ENCODE measurements at places on chromosomes 5 and 9. TPM values are rescaled to one million over a fixed set of nuclear protein-coding genes. Genes with fewer than 3 reads are reported as not detected.

GRCh38 chr9:107437716-107438115 is 51.9 kb downstream of the KLF4 start:
- no peak overlapping the region for H3K27ac ChIP-seq
- no peaks in the 10 kb centered on the region for H3K27me3 ChIP-seq
- no peak for DNase-seq
- no peaks in the 10 kb centered on the region for H3K4me1 ChIP-seq
- no peak overlapping the region for H3K4me3 ChIP-seq
- H3K36me3 ChIP-seq, result no peaks in the 10 kb centered on the region

- no peaks in the 10 kb centered on the region for H3K4me1 ChIP-seq
- H3K27ac ChIP-seq, result no peak overlapping the region
- no peak for DNase-seq
- H3K27me3 ChIP-seq, result no peaks in the 10 kb centered on the region
These were observed 139.5 kb upstream of the PRDM9 start for GRCh38 chr5:23367874-23368273.

- DNase-seq, result no peak
- no peaks in the 10 kb centered on the region for H3K27me3 ChIP-seq
- no peaks in the 10 kb centered on the region for H3K4me1 ChIP-seq
- no peak overlapping the region for H3K4me3 ChIP-seq
- no peaks in the 10 kb centered on the region for H3K36me3 ChIP-seq
These were observed 43.0 kb downstream of the MTREX start for GRCh38 chr5:55350754-55351153.

DNA sequence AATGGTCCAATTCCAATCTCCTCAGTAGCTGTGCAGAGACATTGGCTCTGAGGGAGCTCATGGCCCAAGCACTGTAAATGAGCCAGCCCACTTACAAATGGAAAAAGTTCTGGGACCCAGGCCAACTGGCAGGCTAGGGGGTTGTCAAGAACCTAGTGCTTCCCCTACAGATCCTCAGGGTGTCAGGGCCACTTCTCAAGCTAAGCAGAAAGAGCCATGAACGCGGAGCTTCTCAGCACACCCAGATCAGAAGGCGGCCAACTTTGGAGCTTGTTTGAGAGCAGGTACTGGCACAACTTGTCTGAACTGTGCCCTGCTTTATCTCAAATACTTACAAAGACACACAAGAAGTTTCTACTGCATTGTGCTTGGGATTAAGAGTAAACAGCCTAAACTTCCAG is 17.5 kb downstream of the TLE1 start:
- H3K4me3 ChIP-seq, result no peak overlapping the region
- H3K27me3 ChIP-seq, result no peaks in the 10 kb centered on the region
- no peak for DNase-seq
- H3K4me1 ChIP-seq, result peaks cover 45% of the 10 kb centered on the region

GRCh38 chr9:27590651-27591050 is 17.4 kb upstream of the C9orf72 start:
- no peak for DNase-seq
- no peaks in the 10 kb centered on the region for H3K4me1 ChIP-seq
- H3K4me3 ChIP-seq, result no peak overlapping the region
- no peak overlapping the region for H3K27ac ChIP-seq

DNA sequence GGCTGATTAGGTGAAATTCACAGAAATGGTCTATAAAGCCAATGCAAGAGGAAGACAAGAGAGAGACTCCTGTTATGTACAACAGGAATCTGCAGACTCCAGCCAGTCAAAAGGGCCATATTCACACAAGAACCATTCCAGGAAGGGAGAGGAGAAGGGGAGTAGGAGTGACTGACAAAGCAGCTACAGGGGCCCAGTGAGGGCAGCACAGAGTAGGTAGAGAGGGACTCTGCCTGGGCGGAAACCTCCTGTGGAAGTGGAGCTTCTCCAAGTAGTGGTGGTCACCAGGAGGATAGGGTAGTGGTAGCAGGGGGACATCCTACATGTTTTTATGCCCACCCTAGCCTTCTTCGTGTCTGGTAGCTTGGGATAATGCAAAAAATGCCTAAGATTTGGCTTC is 667.3 kb downstream of the ACTL7B start:
- no peak for DNase-seq
- H3K36me3 ChIP-seq, result no peaks in the 10 kb centered on the region
- H3K27ac ChIP-seq, result no peak overlapping the region
- peaks cover 20% of the 10 kb centered on the region for H3K4me1 ChIP-seq
- H3K4me3 ChIP-seq, result no peak overlapping the region
- H3K27me3 ChIP-seq, result no peaks in the 10 kb centered on the region

- H3K36me3 ChIP-seq, result no peaks in the 10 kb centered on the region
- DNase-seq, result peak; percentile 75
- H3K4me3 ChIP-seq, result no peak overlapping the region
- H3K27ac ChIP-seq, result no peak overlapping the region
These were observed 247.1 kb downstream of the SYK start for GRCh38 chr9:91048749-91049148.

GRCh38 chr5:154782812-154783592 is 27.8 kb downstream of the LARP1 start:
- H3K27ac ChIP-seq, result peak overlapping the region; percentile 30
- DNase-seq, result no peak
- H3K27me3 ChIP-seq, result no peaks in the 10 kb centered on the region
- H3K4me1 ChIP-seq, result peaks cover 97% of the 10 kb centered on the region
- no peaks in the 10 kb centered on the region for H3K36me3 ChIP-seq

DNA sequence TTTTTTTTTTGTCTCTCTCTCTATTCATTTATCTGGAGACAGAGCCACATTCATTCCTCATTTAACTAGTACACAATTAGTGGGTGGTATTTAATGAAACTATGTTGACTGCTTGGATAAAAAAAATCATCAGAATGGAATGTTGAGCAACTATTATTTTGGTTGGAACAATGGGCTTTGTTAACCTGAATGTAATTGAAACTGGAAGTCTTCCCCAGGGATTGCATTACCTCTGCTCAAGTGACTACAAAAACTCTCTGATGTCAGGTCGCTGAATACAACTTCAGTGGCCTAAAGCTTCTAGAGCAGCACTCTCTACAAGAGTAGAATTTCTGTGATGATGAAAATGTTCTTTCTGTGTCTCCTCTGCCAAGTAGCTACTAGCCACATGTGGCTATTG is 295.8 kb downstream of the DEPDC1B start:
- DNase-seq, result no peak
- no peaks in the 10 kb centered on the region for H3K4me1 ChIP-seq
- H3K4me3 ChIP-seq, result no peak overlapping the region
- H3K36me3 ChIP-seq, result no peaks in the 10 kb centered on the region
- no peak overlapping the region for H3K27ac ChIP-seq
- no peaks in the 10 kb centered on the region for H3K27me3 ChIP-seq

DNA sequence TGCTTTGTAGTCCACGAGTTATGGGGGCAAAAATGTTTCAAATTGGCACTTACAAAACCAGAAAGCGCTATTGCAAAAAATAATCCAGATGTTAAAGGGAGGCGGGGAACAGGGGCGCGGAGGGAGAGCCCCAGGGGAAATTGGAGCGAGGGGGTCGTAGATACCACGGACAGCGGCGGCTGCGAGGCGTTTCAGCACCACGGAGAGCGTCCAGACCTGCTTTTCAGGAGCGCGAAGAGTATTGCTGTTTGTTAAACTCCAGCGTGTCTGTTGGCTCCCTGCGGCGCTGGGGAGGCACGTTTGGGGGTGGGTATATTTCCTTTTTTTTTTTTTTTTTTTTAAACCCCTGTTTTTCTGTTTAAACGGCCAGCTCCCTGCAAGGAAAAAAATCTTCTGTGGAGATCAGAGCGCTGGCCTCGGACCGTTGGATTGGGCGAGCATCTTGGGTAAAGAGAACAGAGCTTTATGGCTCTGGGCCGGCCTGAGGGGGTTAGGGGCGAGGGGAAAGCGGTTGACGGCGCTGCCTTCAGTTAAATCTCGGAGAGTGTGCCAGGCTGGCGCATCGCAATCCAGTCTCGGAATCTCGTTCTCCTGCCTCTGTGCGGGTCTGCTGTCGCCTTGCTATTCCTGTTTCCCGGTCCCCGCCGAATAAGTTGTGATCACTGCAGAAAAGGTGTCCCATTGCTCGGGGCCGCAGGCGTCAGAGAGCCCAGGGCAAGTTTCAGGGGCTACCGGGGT is at the start of gene GLRA1:
GLRA1 (minus strand) TSS at position 288 of the 738 bp plus-strand sequence. CDS start 302 bp downstream, outside the sequence.
- H3K4me3 ChIP-seq, result no peak within 1 kb of the TSS
- H3K27ac ChIP-seq, result no peak within 1 kb of the TSS
- no peak for DNase-seq
- H3K4me1 ChIP-seq, result no peaks in the 10 kb centered on the region
- no peaks in the 10 kb centered on the region for H3K36me3 ChIP-seq
- H3K27me3 ChIP-seq, result no peaks in the 10 kb centered on the region

- DNase-seq, result peak; percentile 58
- H3K4me3 ChIP-seq, result no peak overlapping the region
- no peak overlapping the region for H3K27ac ChIP-seq
These were observed 67.8 kb upstream of the TBC1D2 start for GRCh38 chr9:98323051-98323830.

- no peak overlapping the region for H3K27ac ChIP-seq
- H3K4me3 ChIP-seq, result no peak overlapping the region
- no peaks in the 10 kb centered on the region for H3K4me1 ChIP-seq
- H3K27me3 ChIP-seq, result no peaks in the 10 kb centered on the region
These were observed 31.4 kb upstream of the ANKRD55 start for GRCh38 chr5:56264417-56265025.

- no peak for DNase-seq
- H3K27me3 ChIP-seq, result no peaks in the 10 kb centered on the region
- peaks cover 7% of the 10 kb centered on the region for H3K4me1 ChIP-seq
- H3K4me3 ChIP-seq, result no peak overlapping the region
- H3K36me3 ChIP-seq, result no peaks in the 10 kb centered on the region
These were observed 7.5 kb upstream of the UBE2R2 start for GRCh38 chr9:33809506-33809905.

- H3K27me3 ChIP-seq, result no peaks in the 10 kb centered on the region
- H3K36me3 ChIP-seq, result peaks cover 22% of the 10 kb centered on the region
- no peaks in the 10 kb centered on the region for H3K4me1 ChIP-seq
- H3K4me3 ChIP-seq, result no peak overlapping the region
These were observed 73.6 kb upstream of the RETREG1 start for GRCh38 chr5:16690243-16690852.

DNA sequence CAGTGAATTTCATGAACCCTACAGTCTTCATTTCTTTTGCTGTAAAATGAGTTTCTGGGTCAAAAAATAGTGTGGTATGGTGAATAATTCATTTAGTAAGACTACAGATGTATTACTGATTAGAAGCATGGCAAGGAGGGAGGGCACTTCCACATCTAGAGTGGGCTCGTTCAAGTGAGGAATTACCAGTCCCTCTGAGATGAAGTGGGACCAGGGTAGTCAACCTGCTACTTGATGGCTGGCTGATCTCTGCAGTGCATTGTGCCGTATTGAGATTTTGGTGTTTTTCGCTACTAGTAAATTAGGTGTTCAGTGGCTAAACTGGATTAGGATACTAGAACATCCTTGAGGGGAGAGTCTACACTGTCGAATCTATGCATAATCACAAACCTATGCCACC is 10.8 kb downstream of the CDC37L1 start:
- no peak overlapping the region for H3K4me3 ChIP-seq
- H3K4me1 ChIP-seq, result peaks cover 11% of the 10 kb centered on the region
- DNase-seq, result no peak

DNA sequence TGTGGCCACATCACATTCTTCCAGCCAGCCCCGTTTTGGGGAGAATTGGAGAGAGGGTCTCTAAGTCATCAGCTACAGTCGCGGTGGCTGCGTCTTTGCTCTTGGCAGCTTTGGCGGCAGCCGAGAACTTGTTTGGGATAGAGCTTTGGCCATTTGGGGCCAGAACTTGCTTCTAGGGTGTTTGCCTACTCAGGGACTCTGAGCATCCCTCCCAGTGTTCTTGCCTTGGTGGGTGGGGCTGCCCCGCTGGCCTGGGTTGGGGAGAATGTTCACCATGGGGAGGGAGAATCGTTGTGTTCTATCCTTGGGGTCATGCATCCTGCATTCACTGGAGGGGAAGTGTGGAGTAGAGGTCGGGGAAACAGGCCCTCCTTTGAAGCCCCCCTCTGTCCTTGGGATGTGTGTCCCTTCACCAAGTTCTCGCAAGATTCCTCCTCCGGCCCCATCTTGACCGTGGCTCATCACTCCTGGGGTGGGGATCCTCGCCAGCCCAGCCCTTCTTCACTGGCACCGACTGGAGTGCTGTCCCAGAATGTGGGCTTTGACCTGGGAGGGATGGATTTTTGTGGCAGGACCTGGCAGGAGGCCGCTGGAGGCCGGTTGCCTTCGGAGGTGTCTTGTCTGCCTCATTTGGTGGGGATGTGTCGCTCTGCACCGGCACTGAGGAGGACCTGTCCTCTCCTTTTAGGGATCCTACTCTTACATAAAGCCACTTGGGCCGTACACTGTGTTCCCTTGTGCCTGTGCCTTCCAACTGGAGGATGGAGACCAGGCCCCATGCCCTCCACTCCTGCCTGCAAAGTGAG is 3.5 kb downstream of the PHF2 start:
- no peak overlapping the region for H3K27ac ChIP-seq
- no peak overlapping the region for H3K4me3 ChIP-seq
- no peaks in the 10 kb centered on the region for H3K36me3 ChIP-seq
- DNase-seq, result no peak
- H3K27me3 ChIP-seq, result no peaks in the 10 kb centered on the region

DNA sequence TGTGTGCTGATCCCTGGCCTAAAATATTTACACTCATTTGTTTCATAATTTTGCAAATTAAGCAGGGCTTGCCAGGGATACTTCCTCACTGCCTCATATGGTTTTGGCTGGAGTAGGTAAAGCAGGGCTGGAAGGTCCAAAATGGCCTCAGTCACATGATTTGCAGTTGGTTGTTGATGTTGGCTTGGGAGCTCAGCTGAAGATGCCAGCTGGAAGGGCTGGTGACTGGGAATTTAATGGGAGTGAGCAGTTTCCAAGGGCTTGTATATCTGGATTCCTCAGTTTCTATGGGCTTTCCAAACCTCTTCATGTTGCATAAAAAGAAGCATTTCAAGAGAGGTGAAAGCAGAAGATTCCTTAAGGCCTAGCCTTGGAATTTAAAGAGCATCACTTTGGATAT is 729.3 kb downstream of the CDH18 start:
- H3K27me3 ChIP-seq, result no peaks in the 10 kb centered on the region
- no peak for DNase-seq
- no peak overlapping the region for H3K27ac ChIP-seq
- H3K4me1 ChIP-seq, result no peaks in the 10 kb centered on the region
- H3K4me3 ChIP-seq, result no peak overlapping the region

The CCNI2 gene
- total RNA-seq, result not detected

The SLC4A9 gene
- total RNA-seq, result 0.25 TPM

The GNE gene
- total RNA-seq, result 16.0 TPM

The SH3GL2 gene
- not detected for total RNA-seq

The GLIPR2 gene
- 34.9 TPM for total RNA-seq

The SOX30 gene
- not detected for total RNA-seq

The SPATA31A3 gene
- not detected for total RNA-seq

The CEL gene
- total RNA-seq, result 0.74 TPM

The DNAJC18 gene
- total RNA-seq, result 7.6 TPM

The TICAM2 gene
- 0.98 TPM for total RNA-seq

The STK32A gene
- total RNA-seq, result 1.5 TPM

Measured in vagina (tissue), 2 donors.